M059J (cell line): ENCODE measurements at places on chromosomes 6 and 20. TPM values are rescaled to one million over a fixed set of nuclear protein-coding genes. Genes with fewer than 3 reads are reported as not detected.

DNA sequence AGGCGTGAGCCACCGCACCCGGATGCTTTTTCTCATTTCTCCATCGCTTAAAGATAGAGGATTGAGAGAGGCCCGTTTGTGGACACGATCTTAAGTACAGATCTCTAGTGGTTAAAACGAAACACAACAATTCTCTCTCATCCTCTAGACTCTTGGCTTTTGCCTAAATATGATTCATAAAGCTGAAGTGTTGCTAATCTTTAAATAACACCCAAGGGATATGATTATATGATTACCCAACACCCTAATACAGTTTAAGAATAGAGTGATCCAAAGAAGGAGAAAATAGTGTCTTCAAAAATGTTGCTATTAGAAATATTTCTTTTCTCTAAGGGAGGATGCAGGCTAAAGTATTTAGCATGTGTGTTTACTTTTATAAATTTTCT, 50.4 kb downstream of the MTHFD1L start:
- DNase-seq, result no peak

Gene ZNF311
- total RNA-seq, result 4.6 and 5.3 TPM in 2 replicates

DNA sequence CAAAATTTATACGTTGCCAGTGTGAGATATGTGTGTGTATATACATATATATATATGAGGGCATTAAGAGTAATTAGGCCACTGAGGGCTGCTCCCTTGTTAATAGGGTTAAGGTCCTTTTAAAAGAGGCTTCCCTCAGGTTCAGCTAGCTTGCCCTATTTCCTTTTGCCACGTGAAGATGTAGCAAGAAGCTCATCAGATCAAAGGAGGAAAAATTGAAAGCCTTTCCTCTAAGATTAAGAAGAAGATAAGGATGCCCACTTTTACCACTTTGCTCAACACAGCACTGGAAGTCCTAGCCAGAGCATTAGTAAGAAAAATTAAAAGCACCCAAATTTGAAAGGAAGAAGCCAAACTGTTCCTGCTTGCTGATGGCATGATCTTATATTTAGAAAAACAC, 33.2 kb upstream of the ISM1 start:
- DNase-seq, result no peak

DNA sequence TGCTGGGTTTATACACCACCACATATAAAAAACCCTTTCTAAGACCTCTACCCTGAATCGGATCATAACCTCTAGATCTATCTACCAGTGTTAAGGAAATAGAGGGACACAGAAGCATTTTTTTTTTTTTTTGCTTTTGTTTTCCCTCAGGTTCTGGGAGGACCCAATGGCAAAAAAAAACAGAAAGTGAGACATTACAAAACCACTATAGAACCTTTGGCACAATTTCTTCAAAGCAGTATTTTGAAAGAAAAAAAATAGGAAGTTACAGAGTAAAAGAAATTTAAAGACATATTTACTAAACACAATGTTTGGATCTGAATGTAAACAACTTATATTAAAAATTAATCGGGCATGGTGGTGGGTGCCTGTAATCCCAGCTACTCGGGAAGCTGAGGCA, 1258.7 kb upstream of the GJE1 start:
- DNase-seq, result no peak

- no peak for DNase-seq
Observed at GRCh38 chr6:157994125-157994795, 12.6 kb downstream of the SYNJ2 start.

DNA sequence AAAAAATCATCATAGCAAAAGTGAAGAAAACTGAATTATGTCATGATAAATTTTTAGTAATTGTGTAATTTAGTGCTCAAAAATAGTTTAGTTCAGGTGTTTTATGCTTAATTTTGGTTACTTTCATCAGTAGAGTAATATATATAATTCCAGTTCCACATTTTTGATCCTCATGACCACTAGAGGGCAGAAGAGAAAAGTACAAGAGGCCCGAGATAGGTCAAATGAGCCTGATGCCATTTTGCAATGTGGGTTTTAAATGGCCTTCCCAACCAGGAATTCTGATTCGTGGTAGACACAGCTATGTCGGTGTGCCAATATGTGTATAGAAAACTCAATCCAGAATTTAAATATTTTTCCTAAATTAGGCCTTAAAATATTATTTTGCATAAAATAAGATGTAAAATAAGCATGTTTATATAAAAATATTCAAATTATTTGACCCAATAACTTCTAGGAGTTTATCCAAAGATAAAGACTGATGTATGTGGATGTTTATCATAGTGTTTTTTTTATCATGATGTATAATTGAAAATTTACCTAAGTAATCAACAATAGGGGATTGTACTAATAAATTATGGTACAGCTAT, 159.7 kb upstream of the RPS6KA2 start:
- peak; percentile 65 for DNase-seq

- DNase-seq, result no peak
Observed at GRCh38 chr6:91672201-91672600, 1085.3 kb upstream of the MAP3K7 start.

DNA sequence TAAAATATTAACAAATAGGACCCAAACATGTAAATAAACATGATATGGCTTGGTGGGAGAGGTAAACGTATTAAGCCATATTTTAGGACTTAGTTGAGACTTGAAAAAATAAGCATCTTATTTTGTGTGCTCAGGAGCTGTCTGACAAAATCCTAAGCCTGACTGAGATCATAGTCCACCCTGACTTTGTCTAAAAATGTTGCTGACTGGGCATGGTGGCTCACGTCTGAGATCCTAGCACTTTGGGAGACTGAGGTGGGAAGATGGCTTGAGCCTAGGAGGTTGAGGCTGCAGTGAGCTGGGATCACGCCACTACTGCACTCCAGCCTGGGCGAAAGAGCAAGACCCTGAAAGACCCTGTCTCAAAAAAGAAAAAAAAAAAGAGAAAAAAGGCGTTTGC, 52.1 kb downstream of the AIG1 start:
- DNase-seq, result no peak

Gene SEL1L2
- not detected in 2 replicates for total RNA-seq

DNA sequence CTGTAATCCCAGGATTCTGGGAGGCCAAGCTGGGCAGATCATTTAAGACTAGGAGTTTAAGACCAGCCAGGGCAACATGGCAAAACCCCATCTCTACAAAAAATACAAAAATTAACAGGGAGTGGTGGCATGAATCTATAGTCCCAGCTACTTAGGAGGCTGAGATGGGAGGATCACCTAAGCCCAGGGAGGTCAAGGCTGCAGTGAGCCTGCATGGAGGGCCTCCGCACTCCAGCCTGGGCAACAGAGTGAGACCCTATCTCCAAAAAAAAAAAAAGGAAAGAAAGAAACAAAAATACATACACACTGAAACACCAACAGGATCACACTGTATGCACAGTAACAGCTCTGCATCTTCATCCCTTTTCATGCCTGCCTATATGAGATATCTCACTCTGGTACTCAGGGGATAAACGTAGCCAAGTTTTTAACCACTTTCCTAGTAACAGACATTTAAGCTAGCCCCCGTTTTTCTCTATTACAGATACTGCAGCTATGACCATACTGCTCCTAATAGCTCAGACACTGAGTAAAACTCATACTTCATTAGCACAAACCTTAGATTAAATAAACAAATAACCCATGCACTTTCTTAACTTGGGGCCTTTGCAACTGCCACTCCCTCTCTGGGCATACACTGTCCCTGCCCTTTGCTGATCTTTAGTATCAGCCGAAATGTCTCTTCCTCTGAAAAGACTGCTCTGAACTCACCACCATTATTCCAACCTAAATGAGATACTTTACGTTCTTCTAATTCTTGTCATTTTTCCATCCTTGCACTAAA, 41.5 kb downstream of the STAU1 start:
- DNase-seq, result no peak

GRCh38 chr20:51121901-51122412, 99.0 kb upstream of the KCNG1 start:
- DNase-seq, result peak; percentile 15

- DNase-seq, result no peak
Observed at GRCh38 chr6:83432636-83433035, 1.8 kb upstream of the ME1 start.

- DNase-seq, result no peak
Observed at GRCh38 chr20:23565503-23566045, 2.7 kb downstream of the CST9L start.

- no peak for DNase-seq
Observed at GRCh38 chr6:46203391-46204177, 32.8 kb upstream of the ENPP5 start.

Gene TCF15
- not detected in 2 replicates for total RNA-seq

DNA sequence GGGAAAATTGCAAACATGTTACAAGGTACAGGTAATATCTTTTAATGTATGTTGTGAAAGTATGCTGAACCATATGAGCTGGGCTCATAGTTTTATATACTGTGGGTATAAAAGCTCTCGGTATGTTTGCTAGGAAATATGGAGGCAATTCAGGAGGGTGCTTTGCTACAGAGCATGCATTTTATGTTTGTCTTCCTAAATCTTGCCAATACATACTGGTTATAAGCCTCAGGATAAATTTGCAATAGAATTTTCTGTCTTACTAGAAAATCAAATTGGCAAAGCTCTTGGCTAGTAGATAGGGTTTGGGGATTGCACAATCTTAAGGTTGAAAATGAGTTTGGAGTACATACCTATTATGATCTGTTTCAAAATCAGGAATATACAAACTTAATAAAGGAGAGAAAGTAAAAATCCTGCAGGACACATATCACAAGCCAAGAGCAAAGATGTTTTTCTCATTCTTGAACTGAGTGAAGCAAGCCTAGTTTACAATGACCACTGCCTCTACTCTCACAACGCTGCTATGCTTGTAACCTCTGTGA, 751.2 kb downstream of the HDGFL1 start:
- no peak for DNase-seq

Gene SCAF8
- total RNA-seq, result 24.8 and 38.5 TPM in 2 replicates

- DNase-seq, result peak; percentile 56
Observed at GRCh38 chr6:11710311-11710761, 68.3 kb downstream of the ADTRP start.

GRCh38 chr6:24720131-24720603, 1.2 kb upstream of the C6orf62 start:
- peak; percentile 61 for DNase-seq

- peak; percentile 46 for DNase-seq
Observed at GRCh38 chr6:159999240-159999671, 30.4 kb downstream of the IGF2R start.

DNA sequence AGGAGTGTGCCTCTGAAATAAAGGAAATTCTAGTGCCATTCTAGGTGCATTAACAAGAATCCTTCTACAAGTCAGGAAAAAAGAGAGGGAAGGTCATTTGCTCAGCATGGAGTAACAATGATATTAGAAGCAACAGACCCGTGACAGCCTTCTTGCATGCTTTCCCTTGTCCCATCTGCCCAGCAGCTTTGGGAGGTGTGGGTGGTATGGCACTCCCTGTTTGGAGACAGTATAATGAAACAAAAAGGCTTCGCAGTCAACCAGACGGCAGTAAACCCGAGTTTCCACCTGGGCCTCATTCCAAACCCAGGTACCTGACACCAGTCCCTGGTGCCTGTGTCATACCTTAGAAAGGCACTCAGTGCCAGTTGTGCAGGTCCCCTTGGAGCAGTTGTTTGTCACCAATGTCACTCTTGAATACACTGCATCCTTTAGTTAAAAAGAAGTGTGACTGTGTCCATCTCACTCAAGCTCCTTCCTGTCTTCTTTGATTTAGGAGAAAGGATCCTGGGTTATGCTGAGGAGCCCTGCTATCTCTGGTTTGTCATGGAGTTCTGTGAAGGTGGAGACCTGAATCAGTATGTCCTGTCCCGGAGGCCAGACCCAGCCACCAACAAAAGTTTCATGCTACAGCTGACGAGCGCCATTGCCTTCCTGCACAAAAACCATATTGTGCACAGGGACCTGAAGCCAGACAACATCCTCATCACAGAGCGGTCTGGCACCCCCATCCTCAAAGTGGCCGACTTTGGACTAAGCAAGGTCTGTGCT, 14.7 kb downstream of the STK35 start:
- no peak for DNase-seq

Gene SMOC2
- total RNA-seq, result 0.05 and 0.47 TPM in 2 replicates

DNA sequence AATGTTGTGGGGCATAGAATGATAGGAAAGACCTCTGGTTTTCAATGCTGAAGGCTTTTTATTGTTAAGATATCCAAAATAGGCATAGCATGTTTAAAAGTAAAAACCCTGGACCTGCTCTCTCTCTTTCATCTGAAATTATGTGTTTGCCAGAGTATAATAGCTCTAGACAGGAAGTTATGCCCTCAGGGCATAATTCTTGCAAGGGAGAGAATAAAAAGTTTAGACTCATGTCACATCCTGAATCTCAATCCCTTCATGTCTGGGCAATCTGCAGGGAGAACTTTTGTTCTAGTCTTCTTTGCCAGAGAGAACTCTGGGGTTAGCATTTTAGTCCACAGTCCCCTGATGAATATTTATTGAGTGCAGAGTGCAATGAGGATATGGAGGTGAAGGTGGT, 297.3 kb upstream of the FLRT3 start:
- DNase-seq, result peak; percentile 11

DNA sequence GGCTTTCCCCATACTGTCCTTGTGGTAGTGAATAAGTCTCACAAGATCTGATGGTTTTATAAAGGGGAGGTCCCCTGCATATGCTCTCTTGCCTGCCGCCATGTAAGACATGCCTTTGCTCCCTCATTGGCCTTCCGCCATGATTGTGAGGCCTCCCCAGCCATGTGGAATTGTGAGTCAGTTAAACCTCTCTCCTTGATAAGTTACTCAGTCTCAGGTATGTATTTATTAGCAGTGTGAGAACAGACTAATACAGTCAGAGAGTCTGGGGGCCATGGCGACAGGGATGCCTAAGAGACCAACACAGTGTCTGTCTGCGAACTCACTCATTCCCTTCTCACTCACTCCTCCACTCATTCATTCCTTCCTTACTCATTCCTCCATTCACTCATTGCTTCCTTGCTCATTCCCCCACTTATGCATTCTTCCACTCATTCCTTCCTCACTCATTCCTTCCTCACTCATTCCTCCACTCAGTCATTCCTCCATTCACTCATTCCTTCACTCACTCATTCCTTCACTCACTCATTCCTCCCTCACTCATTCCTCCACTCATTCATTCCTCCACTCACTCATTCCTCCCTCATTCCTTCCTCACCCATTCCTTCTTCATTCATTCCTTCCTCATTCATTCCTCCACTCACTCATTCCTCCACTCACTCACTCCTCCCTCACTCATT, 137.5 kb upstream of the AGPAT4 start:
- peak; percentile 88 for DNase-seq

DNA sequence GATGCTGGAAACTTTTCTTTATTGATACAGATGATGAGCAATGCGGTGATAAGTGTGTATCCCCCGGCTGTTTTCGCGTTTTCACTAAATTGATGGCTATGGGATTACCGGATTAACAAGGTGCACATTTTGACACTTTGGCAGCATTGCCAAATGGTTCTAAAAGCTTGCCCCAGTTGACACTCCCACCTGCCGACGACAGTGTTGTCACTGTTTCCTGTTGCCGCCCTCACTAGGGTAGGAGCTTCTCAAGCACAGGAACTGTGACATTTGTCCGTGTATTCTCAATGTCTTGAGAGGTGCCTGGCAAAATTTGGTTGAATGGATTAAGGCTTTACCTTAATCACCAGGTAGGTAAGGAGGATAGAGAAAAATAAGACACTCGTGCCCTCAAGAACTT, 9.8 kb upstream of the MAPK13 start:
- DNase-seq, result no peak

GRCh38 chr20:18154342-18154741, 16.7 kb downstream of the KAT14 start:
- DNase-seq, result no peak
